HT-29 (cell line): ENCODE measurements at places on chromosomes 5 and 9. TPM values are rescaled to one million over a fixed set of nuclear protein-coding genes. Genes with fewer than 3 reads are reported as not detected.

The GNAQ gene
- total RNA-seq, result 6.7 and 7.7 TPM in 2 replicates

The CTNND2 gene
- total RNA-seq, result not detected in 2 replicates

The JAKMIP2 gene
- 0.03 and 0.26 TPM in 2 replicates for total RNA-seq

The PPWD1 gene
- 17.6 and 18.6 TPM in 2 replicates for total RNA-seq

The CNTRL gene
- 4.7 and 7.4 TPM in 2 replicates for total RNA-seq

The CTNNAL1 gene
- total RNA-seq, result 24.7 and 26.7 TPM in 2 replicates

The DDX4 gene
- not detected in 2 replicates for total RNA-seq

The SOX30 gene
- total RNA-seq, result 0.15 and 0.37 TPM in 2 replicates

The SLC6A7 gene
- 0.66 and 0.76 TPM in 2 replicates for total RNA-seq

The EPB41L4A gene
- 0.48 and 2.2 TPM in 2 replicates for total RNA-seq

The MSH3 gene
- total RNA-seq, result 7.1 and 7.4 TPM in 2 replicates

The TMEFF1 gene
- not detected in 2 replicates for total RNA-seq

The LCN15 gene
- 0.60 TPM in 1 of 2 replicates, not detected in the other for total RNA-seq

The ENTPD8 gene
- total RNA-seq, result 0.76 and 1.3 TPM in 2 replicates

The RORB gene
- total RNA-seq, result not detected in 2 replicates

The PTGDS gene
- not detected in 2 replicates for total RNA-seq

The LCP2 gene
- not detected in 2 replicates for total RNA-seq

The SNCAIP gene
- not detected in 2 replicates for total RNA-seq

The PDLIM4 gene
- total RNA-seq, result 0.99 and 1.6 TPM in 2 replicates
